Testis (tissue), 5 donors: ENCODE measurements at places on chromosomes 2 and 18. TPM values are rescaled to one million over a fixed set of nuclear protein-coding genes. Genes with fewer than 3 reads are reported as not detected.
A peak's percentile ranks its signal among the peaks of the same experiment; 100 is the strongest.

DNA sequence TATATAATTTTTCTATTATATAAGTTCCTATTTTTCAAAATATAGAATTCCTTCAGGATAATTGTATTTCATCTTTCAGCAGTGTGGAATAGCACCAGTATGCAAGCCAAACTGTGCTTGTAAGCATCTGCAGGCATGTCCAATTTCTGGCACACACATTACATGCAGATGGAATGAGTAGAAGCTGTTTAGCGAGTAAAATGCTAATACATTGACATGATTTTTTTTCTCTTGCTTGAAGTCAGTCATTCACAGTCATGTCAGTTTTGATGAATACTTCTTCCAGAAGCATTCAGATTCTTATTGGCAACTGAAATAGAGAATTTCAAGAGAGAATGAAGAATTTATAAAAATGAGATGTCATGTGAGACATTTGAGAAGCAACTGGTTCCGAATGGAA, 109.4 kb downstream of the CERS6 start:
- no peak for DNase-seq

DNA sequence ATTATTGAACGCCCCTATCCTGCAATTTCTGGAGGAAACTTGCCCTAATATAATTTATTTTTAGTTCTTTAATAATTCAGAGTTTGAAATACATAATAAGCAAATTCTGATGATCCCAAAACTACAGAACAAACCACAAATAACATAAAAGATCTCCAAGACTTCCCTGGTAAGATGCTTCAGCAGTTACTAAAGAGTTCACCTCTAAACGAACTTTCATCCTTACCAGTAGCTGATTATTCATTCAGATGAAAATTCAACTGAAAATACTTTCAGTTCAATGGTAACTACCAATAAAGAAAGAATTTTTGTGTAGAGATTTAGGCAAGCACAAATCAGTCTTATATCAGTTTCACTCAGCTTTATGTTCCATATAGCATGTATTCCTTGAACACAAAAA, 130.1 kb upstream of the MAPRE2 start:
- DNase-seq = no peak

DNA sequence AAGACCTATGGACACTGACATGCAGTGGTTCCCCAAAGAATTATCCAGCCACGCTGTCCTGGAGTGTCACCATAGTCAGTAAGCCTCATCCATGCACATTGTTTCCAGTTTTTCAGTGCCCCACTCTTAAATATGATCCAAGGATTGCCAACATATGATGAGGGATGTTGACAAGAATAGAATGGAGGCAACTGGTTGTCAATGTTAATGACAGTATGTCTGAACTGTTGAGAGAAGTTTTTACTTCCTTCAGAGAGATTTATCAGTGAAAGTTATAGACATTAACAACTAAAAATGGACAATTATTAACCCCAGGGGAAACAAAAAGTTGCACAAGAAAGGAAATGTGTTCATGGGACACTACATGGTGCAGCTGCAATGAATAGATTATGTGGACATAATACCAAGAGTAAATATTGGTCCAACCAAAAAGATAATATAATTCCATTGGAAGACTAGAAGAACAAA, 69.9 kb downstream of the CYP26B1 start:
- no peak for DNase-seq

DNA sequence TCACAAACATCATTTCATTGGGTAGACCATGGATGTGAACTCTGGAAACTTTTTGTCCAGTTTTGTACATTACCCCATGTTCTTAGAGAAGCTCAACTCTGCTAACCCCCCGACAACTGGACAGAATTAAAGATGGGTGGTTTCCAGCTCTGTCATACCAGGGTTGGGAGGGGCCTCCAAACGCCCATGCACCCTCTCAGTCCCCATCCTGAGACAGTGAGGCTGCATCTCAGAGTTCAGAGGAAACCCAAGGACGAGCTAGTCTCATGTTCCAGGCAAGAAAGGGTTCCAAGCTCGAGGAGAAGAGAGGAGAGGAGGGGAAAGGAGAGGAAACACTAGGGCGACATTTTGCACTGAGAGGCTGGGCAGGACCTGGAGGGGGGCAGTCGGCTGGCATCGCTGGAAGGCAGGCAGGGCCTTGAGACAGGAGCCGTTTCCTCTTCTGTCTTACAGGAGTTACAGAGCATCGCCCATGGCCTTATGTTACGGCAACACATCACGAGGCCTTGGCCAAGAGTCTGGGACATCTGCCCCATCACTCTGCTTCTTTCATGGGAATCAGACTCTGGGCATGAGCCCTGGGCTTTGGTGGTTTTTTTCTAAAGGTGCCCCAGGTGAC, 16.4 kb downstream of the MAL start:
- DNase-seq = no peak

DNA sequence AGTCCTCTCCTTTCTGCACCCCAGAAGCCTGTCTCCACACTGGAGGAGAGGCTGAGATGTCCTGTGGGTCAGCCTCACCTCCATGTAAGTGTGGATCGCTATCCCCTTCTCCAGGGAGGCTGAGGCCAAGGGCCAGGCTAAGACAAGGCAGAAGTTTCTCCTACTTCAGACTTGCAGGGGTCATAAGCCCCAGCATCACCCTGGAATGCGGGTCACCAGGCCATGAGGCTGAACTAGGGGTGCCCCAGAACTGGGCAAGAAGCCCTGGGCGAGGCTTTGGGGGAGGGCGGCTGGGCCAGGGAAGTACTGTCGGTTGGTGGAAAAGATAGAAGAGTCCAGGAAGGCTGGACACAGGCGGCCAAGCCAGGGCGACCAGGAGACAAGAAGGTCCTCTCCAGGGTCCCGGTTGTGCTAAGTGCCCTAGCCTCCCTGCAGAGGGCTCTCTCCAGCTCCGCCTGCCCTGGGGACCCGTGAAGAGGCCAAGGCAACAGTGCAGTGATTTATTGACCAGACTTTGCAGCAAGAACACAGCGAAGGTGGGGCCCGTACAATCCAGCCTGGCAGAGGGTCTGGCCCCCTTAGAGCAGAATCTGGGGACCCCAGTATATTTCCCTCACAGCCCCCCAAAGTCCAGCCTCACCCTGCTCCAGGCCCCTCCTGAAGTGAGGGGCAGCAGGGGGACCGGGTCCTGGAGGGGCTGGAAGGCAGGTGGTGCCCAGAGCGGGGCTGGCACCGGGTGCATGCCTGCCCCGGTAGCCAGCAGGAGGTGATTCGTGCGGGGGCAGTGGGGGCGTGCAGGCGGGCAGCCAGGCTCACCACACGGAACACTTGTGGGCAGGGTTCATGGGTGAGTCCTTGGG, 8.1 kb downstream of the ECEL1 start:
- no peak for DNase-seq

DNA sequence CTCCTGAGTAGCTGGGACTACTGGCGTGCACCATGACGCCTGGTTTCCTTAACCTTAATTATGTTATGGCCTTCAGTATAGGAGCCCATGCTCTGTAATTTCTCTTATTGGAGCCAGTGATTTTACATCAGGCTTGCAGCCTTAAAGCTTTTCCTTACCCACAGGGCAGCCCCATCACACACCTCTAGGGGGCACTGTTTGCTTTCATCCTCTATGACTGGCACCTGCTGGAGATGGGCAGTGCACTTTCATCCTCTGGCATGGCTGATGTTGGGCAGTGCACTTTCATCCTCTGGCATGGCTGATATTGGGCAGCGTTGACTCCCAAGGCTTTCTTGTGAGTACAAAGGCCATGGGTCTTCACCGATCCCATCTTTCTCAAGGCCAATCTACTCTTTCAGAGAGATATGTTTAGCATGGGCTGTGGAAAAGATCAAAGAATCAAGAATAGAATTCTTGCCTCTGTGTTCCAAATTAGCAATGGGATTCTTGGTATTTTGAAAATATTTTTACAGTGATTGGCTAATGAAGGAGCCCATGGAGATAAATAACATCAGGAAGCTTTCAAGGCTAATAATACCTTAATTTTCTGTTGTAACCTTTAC, 80.7 kb upstream of the MEX3C start:
- DNase-seq = peak; percentile 84

- no peak for DNase-seq
These were observed 54.7 kb upstream of the UBE2E3 start for GRCh38 chr2:180925700-180926099.

GRCh38 chr2:112836695-112837117, at the start of gene IL1B:
Gene IL1B, minus strand, starts transcription at chr2:112836779. Its CDS starts 550 bp downstream, at chr2:112836229.
- DNase-seq = no peak

DNA sequence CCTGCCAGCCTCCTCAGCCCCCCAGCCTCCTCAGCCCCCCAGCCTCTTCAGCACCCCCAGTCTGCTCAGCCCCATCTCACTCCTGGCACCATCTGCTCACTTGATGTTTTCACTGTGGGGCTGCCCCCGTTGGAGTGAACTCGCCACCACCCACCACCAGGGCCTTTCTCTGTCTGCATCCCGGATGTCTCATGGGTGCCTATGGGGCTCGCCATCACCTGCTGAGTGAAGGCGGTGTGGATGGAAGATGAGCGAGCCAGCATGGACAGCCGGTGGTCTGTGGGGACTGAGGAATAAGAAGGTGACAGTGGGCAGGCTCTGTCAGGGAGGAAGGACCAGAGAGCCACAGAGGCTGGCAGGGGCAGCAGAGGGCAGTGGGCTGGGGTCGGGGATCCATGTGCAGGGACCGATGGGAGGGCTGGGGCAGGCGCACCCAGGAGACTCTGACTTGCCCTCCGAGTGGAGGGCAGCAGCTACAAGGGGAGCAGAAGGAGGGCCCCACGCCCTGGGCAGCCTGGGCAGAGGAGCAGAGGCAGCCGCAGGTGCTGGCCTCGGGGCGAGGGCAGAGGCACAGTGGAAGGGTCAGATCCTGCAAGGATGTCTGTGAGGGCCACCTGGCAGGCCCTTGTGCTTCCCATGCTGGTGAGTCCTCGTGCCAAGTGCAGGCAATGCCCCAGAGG, 74.7 kb upstream of the ODC1 start:
- DNase-seq = no peak

DNA sequence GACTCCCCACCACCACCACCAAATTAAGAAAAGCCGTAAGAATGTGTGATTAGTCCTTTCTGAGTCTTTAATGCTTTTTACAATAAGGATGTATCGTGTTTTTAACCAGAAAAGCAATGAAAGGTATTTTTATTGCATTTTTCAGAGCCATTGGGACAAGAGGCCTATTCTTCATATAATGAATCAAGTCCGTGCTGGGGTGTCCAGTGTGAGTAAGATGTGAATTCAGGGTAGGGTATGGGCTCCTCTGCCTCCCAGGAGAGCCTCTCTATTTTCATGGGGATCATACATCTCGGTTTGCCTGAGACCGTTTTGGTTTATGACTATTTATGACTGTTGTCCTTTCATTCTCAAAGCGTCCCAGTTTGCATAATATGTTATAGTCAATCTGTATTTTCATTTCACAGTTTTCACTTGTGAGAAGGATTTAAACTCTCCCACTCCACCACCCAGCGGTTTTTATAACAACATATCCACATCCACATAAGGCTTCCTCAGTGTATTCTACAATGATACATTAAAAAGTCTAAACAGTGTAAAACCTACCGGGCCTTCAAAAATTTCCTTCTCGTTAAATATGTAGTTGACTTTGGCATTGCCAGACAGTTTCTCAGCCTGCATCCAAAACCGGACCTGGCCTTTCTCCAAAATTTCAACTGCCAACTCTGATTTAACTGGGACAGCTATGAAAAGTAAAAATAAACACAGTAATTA, 80.8 kb upstream of the LPIN2 start:
- no peak for DNase-seq

DNA sequence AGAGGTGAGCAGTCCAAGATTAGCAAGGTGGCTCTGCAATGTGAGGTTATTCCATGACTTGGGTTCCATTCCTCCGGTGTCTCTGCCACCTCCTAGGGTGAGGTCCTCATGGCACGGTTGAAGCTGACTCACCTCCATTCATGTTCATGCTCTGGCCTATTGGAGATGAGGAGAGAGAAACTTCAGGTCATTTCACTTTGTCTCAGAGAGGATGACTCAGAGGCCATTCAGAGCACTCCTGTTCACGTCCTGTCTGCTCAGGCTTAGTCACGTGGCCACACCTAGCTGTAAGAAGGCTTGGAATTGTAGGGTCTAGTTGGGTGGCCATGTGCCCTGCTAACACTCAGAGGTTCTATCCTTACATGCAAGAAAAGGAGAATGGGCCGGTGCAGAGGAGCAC, 67.5 kb upstream of the MBOAT2 start:
- DNase-seq = no peak

GRCh38 chr2:229714736-229715541, 584 bp upstream of the DNER start:
- peak; percentile 71 for DNase-seq

DNA sequence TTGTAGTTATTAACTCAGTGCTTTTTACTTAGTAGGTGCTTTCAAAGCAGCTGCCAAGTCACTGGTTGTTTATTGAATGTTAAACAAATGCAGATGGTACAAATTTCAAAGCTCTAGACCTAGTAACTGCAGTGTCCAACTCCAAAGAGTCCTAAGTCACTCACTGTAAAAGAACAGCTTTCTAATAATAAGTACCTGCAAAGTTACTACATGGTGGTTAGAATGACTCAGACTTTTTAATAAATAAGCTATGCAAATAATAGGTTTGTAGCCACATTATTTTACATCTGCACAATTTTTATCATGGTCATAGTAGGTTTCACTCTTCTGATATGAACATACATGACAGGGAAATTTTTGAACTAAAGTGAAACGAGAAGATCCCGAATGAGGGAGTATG, 1620.4 kb upstream of the CELF4 start:
- no peak for DNase-seq

GRCh38 chr2:147989809-147990403, 30.6 kb downstream of the ORC4 start:
- DNase-seq = peak; percentile 36

DNA sequence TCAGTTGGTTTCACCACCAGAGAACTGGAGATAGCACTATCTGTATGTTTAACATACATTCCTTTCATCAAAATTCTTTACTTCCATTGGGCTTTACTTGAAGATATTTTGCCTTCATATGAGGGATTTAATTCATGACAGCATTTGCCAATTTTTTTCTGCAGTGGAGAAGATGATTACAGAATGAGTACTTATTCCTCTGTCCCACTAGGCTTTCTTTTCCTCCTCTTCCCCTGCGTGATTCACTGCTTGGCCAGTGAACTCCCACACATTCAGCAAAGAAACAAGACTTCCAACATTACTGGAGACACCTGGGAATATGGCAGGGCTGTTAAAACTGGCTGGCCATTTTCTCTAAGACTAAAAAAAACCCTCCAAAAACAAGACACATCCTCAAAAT, 425.8 kb upstream of the KCNH7 start:
- no peak for DNase-seq

GRCh38 chr2:107013884-107014283, 127.9 kb upstream of the ST6GAL2 start:
- no peak for DNase-seq

CROCC2 gene
- 0.43 TPM for total RNA-seq

D2HGDH gene
- total RNA-seq = 37.7 TPM

RGPD3 gene
- 5.7 TPM for total RNA-seq

FHOD3 gene
- total RNA-seq = 46.8 TPM

SP140 gene
- total RNA-seq = 7.2 TPM

ACTG2 gene
- 1.3 TPM for total RNA-seq

TXNDC2 gene
- 30.5 TPM for total RNA-seq

ESCO1 gene
- 55.9 TPM for total RNA-seq

OTOF gene
- 1.7 TPM for total RNA-seq

ONECUT2 gene
- total RNA-seq = 0.93 TPM
